T1000 (cell line): ENCODE measurements at places on chromosomes 7 and 10.

DNA sequence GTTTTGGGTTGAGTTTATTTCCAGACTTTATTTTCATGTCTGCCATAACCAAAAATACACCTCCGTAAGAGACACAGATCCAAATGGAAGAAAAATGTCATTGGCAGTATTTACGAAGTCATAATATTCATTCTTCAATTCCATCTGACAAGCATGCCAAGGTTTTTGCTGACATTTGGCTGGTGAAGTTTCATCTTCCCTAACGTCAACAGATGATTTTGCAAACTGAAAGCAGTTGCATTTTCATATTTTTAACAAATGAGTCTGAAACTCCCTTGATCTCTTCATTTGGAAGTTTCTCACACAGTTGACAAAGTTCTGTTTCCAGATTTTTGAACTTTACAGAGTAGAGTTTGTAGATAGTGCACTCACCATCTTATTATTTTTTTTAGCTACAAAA is 114.5 kb downstream of the CALN1 start:
- DNase-seq, result no peak

DNA sequence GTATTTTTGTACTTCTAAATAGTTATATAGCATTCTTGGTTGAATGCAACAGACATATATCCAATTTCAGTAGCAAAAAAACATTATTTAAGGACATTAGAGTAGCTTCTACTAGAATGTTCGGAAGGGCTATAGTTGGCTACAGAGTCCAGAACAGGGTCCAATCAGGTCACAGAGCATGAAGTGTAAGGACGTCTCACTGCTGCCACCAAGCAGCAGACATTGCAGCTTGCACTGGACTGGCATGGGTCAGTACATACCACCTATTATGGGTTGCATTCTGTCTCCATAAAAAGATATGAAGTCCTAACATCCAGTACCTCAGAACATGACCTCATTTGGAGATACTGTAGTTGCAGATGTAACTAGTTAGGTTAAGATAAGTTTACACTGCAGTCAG is 87.3 kb downstream of the LHFPL3 start:
- DNase-seq, result no peak

DNA sequence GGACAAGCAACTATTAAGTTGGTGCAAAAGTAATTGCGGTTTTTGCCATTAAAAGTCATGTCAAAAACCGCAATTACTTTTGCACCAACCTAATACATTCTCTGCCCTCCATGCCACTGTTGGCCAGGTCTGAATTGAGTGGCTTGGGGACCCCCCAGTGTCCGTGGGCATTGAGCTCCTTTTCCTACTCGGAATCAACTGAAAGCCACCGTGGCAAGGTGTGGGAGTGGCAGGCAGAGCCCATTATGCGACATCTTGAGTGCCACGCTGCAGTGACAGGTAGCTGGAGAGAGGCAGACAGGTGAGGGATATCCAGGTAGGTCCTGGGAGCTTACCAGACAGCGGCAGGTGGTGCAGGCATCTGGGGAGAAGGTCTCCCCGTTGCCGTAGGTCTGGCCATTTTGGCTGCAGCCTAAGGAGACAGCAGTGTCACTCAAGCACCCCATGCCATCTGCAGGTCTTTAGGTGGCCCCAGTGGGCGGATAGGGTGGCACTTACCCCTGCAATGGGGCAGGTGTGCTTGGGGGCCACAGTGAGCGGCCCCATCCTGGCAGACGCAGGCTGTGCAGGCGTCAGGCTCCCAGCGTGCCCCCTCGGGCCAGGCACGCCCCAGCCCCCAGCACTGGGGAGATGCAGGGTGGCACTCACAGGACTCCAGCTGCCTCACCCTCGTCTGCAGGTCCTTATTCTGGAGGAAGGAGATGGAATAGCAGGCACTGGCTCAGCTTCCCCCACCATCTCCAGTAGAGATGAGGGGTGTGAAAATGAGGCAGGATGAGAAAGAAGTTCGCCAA is 3.5 kb downstream of the KCP start:
- no peak for DNase-seq

DNA sequence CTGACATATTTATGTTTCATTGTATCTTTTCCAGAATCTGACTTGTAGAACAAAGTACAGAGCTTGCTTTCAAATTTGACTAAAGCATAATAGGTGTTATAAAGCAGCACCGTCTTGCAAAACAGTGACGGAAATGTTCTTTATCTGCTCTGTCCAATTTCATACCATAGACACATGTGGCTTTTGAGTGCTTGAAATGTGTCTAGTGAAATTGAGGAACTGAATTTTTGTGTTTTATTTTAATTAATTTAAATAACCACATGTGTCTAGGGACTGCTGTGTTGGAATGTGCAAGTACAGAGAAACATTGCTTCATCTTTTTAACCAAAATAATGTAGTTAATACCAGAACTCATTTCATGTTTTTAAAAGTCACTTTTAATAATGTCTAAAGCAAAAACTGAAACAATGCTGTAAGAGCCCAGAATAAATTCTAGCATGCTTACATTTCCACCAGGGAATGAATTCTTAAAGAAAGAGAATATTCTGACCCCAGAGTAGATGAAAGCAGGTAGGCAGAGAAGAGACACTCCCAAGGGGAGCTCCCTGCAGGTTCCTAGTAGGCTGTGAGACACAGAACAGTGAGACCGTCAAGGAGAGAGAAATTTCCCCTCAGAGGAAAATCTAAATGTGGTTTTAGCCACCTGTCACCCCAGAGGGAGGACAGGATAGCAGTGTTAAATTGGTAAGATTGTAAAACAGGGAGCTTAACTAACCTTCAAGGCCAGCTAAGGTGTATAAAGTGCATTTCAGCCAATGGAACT is 175.3 kb upstream of the KMT2E start:
- no peak for DNase-seq

- DNase-seq, result peak; percentile 53
Measured at GRCh38 chr10:102394801-102395399, 605 bp upstream of the NFKB2 start.

DNA sequence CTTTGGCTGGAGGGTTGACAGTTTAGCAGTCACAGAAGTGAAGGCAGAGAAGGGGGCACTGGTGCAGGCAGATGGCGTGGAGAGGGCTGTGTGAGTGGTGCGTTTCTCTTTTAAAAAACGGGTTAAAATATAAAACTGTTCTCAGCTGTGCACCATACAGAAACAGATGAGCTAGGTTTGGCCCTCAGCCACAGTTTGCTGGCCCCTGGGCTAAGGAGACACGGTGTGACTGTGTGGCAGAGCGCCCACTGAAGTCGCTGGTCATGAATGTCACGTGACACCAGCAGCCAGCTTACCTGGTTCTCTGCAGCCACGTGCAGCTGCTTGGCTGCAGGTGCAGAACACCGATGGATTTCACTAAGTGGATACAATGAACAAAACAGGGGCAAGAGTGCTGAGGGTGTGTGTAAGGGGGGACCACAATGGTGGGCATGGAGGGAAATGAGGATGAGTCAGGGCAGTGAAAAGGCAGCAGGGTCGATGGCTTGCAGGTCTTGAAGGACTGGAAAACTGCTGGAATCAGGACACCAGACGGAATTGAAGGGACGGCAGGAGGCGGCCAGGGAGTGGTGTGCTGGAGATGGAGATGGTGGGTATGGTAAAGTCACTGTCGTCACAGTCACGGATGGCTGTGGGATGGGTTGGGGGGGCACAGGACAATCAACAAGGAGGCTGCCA is 7.4 kb downstream of the ZNF746 start:
- no peak for DNase-seq

- DNase-seq, result no peak
Measured at GRCh38 chr10:105288026-105288425, 646.9 kb downstream of the SORCS3 start.

GRCh38 chr7:23247046-23247602 is 549 bp downstream of the GPNMB start:
- no peak for DNase-seq

DNA sequence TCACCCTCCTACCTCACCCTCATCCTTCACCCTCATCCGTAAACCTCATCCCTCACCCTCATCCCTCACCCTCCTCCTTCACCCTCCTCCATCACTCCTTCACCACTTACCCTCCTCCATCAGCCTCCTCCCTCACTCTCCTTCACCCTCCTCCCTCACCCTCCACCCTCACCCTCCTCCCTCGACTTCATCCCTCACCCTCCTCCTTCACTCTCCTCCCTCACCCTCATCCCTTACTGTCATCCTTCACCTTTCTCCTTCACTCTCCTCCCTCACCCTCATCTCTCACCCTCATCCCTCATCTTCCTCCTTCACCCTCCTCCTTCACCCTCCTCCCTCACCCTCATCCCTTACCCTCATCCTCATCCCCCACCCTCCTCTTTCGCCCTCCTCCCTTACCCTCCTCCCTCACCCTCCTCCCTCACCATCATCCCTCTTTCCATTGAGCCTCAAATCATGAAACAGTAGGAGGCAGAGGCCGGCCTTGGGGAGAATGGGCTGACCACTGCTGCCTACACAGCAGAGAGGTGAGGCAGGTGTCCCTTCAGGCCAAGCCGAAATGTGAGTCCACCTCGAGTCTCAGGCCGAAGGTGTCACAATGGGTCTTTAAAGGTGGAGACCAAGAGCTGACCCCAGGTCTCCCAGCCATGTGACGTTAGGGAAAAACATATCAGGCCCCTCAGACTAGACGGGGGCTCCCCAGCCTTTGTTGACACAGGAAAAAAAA is 53.0 kb downstream of the PDGFA start:
- DNase-seq, result no peak

GRCh38 chr7:150385302-150385723 is 6.2 kb downstream of the ZNF775 start:
- DNase-seq, result no peak

- no peak for DNase-seq
Measured at GRCh38 chr7:33639552-33640197, 265.7 kb upstream of the BMPER start.

DNA sequence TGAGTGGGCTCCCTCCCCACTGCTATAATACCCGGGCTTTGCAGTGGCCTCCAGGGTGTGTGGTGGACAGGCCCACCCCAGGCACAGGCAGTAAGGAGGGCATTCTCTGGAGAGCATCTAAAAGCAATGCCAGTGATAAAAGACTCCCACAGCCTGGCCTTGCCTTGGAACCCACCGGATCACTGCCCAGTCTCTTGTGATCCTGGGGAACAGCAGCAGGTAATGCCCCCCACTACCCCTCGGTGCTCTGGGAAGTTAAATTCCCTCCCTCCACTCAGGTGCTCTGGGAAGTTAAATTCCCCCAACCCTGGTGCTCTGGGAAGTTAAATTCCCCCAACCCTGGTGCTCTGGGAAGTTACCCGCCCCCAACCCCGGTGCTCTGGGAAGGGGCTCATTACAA is 565.2 kb downstream of the TCERG1L start:
- DNase-seq, result no peak
